Osteoblast (primary cell): ENCODE measurements at places on chromosomes 3 and 15. TPM values are rescaled to one million over a fixed set of nuclear protein-coding genes. Genes with fewer than 3 reads are reported as not detected.
A peak's percentile ranks its signal among the peaks of the same experiment; 100 is the strongest.

DNA sequence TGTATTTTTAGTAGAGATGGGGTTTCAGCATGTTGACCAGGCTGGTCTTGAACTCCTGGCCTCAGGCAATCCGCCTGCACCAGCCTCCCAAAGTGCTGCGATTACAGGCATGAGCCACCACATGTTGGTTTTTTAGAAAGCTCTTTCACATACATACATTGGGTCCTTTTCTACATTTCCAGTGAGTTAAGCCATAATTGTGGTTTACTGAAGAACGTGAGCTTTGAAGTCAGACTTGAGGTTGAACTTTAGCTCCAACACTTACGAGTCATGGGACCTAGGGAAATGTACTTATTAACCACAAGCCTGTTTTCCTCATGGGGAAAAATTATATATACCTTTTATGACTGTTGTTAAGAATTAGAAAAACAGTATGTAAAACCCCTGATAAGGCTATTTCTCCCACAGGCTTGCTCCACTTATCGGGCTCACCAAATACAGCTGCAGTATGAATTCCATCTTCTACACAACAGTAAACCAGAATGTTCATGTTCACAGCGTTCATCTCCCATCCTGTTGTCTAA, 39.0 kb downstream of the GPR160 start:
- H3K4me1 ChIP-seq: peaks cover 7% of the 10 kb centered on the region
- H3K36me3 ChIP-seq: peaks cover 9% of the 10 kb centered on the region
- H3K27ac ChIP-seq: no peak overlapping the region
- no peak for DNase-seq
- H3K27me3 ChIP-seq: no peaks in the 10 kb centered on the region
- no peak overlapping the region for H3K4me3 ChIP-seq

DNA sequence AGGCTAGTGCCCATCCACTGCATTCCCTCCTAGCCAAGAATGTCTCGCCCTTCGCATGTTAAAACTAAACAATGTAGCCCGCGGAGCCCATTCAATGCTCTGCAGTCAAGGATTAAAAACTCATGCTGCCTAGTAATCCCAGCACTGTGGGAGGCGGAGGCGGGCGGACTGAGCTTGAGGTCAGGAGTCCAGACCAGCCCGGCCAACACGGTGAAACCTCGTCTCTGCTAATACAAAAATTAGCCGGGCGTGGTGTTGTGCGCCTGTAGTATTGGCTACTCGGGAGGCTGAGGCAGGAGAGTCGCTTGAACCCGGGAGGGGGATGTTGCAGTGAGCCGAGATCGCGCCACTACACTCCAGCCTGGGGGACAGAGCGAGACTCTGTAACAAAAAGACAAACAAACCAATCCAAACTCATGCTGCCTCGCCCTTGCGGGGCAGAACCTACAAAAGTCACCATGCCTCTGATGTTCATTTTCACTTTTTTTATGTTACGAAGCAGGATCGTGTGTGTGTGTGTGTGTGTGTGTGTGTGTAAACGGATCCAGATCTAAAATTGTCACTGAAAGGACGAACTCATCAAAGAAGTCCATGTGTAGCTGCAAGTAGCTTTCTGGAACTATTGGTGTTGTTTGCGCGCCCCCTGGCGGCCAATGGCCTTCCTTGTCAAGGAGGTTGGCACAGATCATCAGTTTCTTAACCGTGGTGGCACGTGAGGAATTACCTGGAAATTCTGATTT, 54.8 kb upstream of the SPESP1 start:
- no peaks in the 10 kb centered on the region for H3K36me3 ChIP-seq
- DNase-seq: peak; percentile 87
- no peaks in the 10 kb centered on the region for H3K4me1 ChIP-seq
- H3K27ac ChIP-seq: no peak overlapping the region
- peaks cover 24% of the 10 kb centered on the region for H3K27me3 ChIP-seq

DNA sequence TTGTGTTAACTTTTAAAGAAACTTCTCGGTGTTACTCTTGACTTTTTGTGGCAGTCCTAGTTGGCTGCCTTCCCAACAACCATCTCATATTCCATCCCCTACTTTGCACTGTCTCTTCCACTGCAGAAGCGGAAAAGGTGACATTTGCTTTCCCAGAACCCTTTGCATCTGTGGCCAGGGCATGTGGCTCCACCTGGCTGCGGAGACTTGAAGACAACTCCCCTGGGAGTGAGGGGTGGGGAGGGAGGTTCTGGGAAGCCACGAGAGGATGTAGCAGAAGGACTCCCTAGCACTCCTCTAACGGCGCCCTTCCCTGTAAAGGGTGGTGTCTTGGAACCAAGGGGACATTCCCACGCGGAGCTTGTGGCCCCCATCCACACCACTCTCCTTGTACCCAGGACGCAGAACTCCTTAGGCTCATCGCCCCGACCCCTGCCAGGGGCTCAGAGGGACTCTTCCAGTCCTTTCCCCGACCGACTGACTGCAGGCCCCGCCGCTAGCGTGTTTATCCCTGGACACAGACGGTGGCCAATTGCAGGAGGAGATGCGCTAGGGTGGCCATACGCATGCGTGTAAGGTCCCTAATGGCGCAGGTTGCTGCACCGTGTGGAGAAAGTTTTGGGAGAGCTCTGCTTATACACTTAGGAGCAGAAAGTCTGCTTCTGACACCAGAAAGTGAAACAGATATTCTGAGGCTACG, 33.2 kb upstream of the SECISBP2L start:
- no peak for DNase-seq
- no peaks in the 10 kb centered on the region for H3K36me3 ChIP-seq
- H3K4me3 ChIP-seq: no peak overlapping the region
- no peak overlapping the region for H3K27ac ChIP-seq

AMOTL2 gene
- 205 and 300 TPM in 2 replicates for total RNA-seq

PAQR9 gene
- total RNA-seq: not detected in 2 replicates

GRCh38 chr3:17745894-17746293, 3.5 kb upstream of the TBC1D5 start:
- no peak overlapping the region for H3K27ac ChIP-seq
- no peak for DNase-seq
- H3K27me3 ChIP-seq: no peaks in the 10 kb centered on the region
- peaks cover 12% of the 10 kb centered on the region for H3K4me1 ChIP-seq
- H3K36me3 ChIP-seq: no peaks in the 10 kb centered on the region
- no peak overlapping the region for H3K4me3 ChIP-seq

DNA sequence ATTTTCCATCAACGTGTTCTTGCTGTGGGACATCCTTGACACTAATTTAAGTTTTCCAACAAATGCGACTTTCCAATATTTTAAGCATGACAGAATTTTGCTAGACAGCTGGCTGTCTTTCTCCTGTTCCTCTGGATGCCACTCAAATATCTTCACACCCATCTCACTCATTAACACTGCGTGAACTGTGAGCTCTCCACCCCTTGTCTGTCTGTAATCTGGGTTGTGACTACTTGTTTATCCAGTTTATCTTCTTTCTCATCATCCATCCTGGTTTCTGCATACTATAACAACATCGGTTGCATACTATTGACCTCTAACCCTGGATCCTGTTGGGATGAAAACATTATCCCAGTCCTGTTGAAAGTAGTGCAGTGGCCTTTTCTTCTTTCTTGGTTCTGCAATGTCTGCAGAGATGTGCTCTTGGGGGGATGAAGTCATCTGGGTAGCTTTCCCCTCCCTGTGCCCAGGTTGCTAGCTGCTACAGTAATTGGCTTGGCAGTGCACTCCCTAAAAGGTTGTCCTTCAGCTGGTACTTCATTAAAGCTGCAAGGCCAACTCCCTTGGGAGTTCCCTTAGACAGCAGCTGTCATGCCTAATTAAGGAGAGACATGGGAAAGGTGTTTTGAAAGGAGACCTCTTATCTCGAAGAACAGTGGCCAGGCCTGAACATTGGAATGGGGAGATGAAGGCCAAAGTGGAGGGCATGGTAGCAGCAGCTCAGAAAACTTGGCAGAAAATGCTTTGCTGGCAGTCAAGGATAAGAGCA, 24.7 kb downstream of the KAT2B start:
- peak; percentile 44 for DNase-seq
- H3K27ac ChIP-seq: no peak overlapping the region
- H3K4me1 ChIP-seq: peaks cover 16% of the 10 kb centered on the region
- H3K36me3 ChIP-seq: no peaks in the 10 kb centered on the region
- no peaks in the 10 kb centered on the region for H3K27me3 ChIP-seq
- no peak overlapping the region for H3K4me3 ChIP-seq

EOMES gene
- total RNA-seq: under 0.01 TPM in 1 of 2 replicates, not detected in the other

- no peak for DNase-seq
- no peak overlapping the region for H3K4me3 ChIP-seq
Measured at GRCh38 chr3:44117239-44117638, 124.4 kb upstream of the TOPAZ1 start.

CFAP20DC gene
- 2.2 and 4.7 TPM in 2 replicates for total RNA-seq

DNAH12 gene
- under 0.01 TPM in 2 replicates for total RNA-seq

- H3K36me3 ChIP-seq: no peaks in the 10 kb centered on the region
- H3K27ac ChIP-seq: peak overlapping the region; percentile 48
- peaks cover 14% of the 10 kb centered on the region for H3K4me1 ChIP-seq
- no peaks in the 10 kb centered on the region for H3K27me3 ChIP-seq
Measured at GRCh38 chr15:62403164-62403809, 238.2 kb upstream of the C2CD4B start.

DNA sequence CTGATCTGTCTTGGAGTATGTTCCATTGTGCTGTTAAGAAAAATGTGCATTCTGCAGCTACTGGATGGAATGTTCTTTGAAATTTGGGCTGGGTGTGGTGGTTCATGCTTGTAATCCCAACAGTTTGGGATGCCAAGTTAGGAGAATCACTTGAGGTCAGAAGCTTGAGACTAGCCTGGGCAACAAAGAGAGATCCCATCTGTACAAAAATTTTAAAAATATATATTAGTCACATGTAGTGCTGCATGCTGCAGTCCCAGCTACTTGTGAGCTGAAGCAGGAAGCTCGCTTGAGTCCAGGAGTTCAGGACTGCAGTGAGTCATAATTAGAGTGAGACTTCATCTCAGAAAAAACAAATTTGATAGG, 62.8 kb upstream of the PLSCR4 start:
- H3K27me3 ChIP-seq: no peaks in the 10 kb centered on the region
- H3K36me3 ChIP-seq: no peaks in the 10 kb centered on the region
- H3K4me1 ChIP-seq: peaks cover 31% of the 10 kb centered on the region
- no peak overlapping the region for H3K4me3 ChIP-seq

RTP3 gene
- not detected in 2 replicates for total RNA-seq

DNA sequence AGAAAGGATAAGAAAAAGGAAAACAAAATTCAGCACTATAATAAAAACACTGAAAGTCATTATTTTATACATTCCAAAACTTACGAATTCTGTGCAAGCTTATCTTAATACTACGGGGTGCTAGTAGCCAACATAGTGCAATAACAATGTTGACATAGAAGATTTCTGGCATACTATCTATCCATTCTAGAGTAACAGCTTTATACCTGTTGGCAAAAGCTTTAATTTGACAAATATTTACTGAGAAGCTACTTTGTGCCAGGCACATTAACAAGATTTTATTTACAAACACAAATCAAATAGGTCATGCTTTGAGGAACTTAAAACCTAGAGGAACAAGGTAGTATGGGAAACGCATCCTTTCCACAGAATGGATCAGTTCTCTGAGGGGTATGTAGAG, 1.1 kb downstream of the ACKR4 start:
- H3K36me3 ChIP-seq: no peaks in the 10 kb centered on the region
- H3K4me3 ChIP-seq: no peak overlapping the region
- H3K4me1 ChIP-seq: peaks cover 22% of the 10 kb centered on the region

FSD2 gene
- not detected in 2 replicates for total RNA-seq

CA12 gene
- total RNA-seq: 107 and 114 TPM in 2 replicates

DNA sequence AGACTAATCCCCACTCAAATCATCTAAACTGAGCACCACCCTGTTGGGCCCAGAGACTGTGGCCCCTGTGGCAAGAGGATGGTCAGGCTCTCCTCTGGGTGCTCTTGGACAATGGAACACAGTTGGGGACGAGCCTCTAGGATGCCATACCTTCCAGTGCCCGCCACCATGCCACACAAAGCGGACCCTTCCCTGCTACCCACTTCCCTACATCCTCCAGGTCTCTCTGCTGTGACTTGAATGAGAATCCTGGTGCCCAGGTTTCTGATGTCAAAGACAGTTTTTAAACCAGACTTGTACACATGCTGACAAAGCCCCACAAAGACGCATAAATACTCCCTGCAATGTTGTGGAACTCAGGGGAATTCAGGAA, 4.7 kb downstream of the CCDC51 start:
- no peak for DNase-seq
- peaks cover 17% of the 10 kb centered on the region for H3K4me1 ChIP-seq
- no peak overlapping the region for H3K27ac ChIP-seq

DNA sequence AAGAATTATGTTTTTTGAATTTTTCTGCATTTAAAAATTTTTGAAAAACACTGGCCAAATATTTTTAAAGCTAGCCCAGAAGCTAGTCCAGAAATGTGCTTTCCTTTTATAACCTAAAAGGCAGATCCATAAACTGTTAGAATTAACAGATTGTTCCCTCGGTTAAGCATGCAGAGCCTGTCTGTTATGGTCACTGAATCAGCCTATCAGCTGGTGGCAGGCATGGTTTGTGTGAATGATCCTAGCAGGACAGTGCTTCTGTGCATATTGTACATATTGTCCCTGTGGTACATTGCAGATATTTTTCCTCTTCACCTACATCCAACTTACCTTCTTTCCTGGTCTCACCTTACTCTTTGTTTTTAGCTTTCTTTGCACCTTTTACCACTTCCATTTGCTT, 53.3 kb downstream of the RARB start:
- H3K27ac ChIP-seq: no peak overlapping the region
- no peak overlapping the region for H3K4me3 ChIP-seq
- H3K27me3 ChIP-seq: no peaks in the 10 kb centered on the region
- peaks cover 29% of the 10 kb centered on the region for H3K4me1 ChIP-seq
- no peaks in the 10 kb centered on the region for H3K36me3 ChIP-seq

ARHGAP11A gene
- total RNA-seq: 7.2 and 8.8 TPM in 2 replicates

DNA sequence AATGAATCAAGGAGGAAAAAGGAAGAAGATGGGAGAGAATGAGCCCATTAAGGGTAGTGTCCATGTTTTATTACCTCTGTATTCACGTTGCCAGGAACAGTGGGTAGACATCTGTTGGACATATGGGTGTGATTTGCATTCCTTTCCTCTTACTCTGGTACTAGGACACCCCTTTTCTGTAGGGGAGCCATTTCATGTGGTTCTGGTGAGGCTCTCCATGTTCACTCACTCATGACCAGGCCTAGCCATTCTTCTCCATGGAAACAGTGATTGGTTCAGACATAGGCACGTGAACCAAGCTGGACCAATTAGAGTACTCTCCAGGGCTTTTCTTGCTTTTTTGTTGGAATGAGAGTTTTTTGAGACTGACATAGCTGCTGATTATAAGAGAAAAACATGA, 39.6 kb upstream of the PDCD6IP start:
- no peak overlapping the region for H3K27ac ChIP-seq
- no peaks in the 10 kb centered on the region for H3K27me3 ChIP-seq
- H3K4me3 ChIP-seq: no peak overlapping the region
- DNase-seq: peak; percentile 30

CCDC14 gene
- total RNA-seq: 45.7 and 51.4 TPM in 2 replicates

DNA sequence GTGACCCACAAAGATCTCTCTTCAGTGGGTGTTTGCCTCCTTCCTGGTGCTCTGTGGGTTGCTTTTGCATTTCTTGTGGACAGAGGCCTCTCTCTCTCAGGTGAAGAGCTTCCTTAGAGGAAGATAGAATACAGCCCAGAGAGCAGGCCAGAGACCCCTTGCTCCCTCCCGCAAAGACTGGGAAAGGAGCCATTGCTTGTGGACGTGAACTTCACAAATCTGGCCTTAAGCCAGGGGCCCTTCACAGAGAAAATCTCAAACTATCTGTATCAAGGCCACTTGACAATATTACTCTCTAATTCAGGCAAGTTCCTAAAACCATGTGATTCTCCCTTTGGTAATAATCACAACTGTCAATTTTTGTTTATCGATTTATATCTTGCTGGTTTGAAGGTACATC, 30.4 kb upstream of the CLK3 start:
- no peaks in the 10 kb centered on the region for H3K27me3 ChIP-seq
- H3K27ac ChIP-seq: no peak overlapping the region
- no peak overlapping the region for H3K4me3 ChIP-seq
- DNase-seq: no peak
- H3K36me3 ChIP-seq: peaks cover 13% of the 10 kb centered on the region
- peaks cover 12% of the 10 kb centered on the region for H3K4me1 ChIP-seq
